Non-pigmented ciliary epithelial cell (primary cell): ENCODE measurements at places on chromosomes 3 and 15.

DNA sequence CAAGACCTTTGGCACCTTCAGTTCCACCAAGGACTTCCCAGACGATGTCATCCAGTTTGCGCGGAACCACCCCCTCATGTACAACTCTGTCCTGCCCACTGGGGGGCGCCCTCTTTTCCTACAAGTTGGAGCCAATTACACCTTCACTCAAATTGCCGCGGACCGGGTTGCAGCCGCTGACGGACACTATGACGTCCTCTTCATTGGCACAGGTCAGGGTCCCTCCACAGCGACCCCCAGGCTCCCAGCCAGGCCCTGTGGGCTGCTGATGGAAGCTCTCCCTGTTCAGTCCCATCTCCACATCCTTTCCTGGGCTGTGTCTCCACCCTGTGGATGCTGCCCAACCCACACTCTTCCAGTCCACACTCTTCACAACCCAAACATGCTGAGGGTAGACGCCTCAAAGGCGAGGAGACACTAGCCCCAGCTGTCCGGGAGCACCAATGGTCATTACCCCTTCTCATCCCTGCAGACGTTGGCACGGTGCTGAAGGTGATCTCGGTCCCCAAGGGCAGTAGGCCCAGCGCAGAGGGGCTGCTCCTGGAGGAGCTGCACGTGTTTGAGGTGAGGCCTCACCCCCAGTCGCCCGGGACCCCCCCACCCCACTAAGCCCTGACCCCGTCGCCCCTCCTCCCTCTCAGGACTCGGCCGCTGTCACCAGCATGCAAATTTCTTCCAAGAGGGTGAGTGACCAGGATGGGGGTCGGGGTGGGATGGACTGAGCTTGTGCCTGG is 4.3 kb upstream of the LSMEM2 start:
- DNase-seq = no peak

DNA sequence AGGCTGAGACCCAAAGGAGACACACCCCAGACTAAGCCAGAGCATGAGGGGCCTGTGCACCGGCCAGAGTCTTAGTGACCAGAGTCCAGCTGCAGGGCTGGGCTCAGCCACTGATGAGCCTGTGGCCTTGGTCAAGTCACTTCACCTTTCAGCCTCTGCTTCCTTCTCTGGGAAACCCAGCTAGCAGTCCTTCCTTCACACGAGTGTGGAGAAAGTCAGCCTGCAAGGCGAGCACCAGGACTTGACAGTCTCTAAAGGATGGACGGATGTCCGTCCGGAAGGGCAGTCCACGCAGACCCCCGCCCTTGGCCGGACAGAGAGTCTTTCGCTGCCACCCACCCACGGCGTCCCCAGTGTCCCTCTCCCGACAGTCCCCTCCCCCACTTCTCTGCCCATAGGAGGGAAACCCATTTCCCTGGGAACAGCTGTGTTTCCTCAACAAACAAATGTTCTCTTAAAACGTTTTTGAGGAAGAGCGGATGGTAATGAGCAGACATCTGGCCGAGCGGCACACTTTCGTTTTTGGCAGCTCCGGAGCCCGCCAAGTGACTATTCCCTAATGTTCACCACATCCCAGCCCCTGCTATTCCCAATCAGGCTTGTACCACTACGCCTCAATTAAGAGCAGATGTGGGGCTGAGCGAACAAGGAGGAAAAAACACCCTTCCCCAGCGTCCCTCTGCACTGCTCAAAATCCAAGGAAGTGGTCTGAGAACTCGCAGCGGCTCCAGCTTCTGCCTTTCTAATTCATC is 129.1 kb upstream of the SMAD3 start:
- no peak for DNase-seq

DNA sequence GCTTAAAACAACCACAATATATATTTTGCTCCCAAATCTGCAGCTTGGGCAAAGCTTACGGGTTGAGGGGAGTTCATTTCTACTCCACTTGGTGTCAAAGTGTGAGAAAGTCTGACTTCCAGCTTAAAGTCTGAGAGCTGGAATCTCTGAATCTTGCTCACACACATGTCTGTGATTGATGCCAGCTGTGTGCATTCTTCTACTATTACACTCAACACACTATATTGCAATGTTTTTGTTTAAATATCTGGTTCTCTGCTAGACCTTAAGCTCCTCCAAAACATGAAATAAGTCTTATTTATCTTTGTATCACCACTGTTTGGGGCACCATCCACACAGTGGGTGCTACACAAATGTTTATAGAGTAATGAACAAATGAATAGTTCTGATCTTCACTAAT is 36.7 kb upstream of the SECISBP2L start:
- peak; percentile 57 for DNase-seq

DNA sequence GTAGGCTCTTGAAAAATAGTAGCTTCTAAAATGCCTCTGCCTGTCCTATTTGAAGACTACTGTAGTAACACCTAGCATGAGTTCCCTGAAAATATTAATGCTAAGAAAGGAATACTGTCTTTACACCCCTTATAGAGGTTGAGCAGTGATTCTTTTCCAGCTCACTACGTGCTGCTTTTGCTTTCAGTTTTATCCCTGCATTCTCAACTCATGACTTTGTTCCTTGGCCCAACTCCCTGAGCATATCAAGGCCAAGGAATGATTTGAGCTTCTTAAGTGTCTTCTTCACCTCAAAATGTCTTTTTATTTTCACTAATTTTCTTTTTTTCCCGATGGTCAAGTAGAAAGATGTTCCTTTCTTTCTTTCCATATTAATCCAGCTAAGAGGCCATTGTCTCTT is 16.5 kb upstream of the P2RY13 start:
- peak; percentile 34 for DNase-seq

DNA sequence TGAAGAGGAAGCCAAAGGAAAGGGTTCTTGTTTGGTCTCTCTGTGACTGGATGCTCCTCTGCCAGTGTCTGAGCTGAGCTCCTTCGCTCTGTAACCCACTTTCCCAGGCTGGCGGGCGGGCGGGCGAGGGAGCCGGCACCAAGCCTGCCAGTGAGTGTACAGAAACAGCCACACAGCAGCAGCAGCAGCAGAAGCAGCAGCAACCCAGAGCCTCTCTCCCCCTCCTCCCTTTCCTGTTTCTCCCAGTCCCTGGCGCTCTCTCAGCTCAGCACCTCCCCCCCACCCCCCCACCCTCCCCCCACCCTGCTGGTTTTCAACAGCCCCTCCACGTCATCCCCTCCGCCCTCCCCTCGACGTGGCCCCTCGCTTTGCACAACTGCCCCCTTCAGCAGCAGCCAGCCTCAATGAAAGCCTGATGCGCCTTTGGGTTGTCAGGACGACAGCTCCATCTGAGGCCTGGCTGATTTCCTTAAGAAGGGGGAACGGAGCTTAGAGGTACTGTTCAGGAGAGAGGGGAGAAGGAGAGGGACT is at the start of gene LSAMP:
Gene LSAMP (minus strand): TSS at position 177 of the 531 bp plus-strand sequence.
- no peak for DNase-seq

GRCh38 chr15:98955331-98955730 is 52.3 kb downstream of the PGPEP1L start:
- no peak for DNase-seq

DNA sequence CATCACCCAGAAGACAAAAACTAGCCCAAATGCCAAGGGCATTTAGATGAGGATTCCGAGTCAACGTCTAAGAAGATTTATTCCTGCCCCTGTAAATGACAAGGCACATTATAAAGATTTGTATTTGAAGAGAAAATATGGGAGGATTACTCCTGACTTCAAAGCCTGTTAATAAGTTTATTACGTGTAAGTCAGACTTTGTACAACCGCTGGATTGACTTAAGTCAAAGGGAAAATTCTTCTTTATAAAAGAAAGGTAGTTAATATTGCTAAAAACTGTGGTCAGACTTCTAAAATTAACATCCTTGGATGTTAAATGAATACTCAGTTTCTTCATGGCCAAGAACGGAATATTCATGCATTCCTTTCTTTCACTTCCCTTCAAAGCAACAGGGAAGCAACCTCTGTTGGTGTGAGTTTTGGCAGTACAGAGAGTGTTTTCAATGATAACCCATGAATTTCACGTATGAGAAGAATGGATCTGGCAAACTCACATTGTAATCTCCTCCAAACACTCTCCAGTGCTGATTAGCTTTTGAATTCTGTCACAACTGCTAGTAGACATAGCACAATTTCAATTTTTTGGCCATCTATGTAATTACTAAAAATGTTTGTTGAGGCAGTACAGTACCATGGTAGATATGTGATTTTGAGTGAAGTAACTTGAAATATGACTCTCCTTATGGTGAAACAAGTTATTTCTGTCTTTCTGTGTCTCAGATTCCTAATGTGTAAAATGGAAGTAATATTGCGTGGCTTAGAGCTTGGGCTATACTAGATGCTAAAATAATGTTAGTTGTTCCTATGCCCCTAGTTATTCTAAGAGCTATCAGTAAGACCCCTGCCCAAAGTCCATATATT is 62.0 kb downstream of the PLD1 start:
- DNase-seq = no peak

DNA sequence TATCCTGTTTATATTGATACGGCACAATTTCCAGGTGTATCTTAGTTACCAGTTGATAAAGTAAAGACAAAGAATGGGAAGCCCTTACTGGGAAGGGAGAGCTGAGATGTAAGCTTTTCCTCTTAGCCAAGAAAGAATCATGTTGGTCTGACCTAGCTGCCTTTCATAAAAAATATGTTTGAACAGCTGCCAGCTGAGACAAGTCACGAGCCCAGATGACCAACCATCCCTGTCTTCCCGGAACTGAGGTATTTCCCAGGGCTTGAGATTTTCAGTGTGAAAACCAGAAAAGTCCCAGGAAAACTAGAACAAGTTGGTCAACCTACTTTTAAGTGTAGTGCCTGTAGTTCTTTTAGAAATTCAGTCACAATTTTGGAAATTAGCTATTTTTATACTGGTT is 3.6 kb upstream of the MYH15 start:
- DNase-seq = no peak

DNA sequence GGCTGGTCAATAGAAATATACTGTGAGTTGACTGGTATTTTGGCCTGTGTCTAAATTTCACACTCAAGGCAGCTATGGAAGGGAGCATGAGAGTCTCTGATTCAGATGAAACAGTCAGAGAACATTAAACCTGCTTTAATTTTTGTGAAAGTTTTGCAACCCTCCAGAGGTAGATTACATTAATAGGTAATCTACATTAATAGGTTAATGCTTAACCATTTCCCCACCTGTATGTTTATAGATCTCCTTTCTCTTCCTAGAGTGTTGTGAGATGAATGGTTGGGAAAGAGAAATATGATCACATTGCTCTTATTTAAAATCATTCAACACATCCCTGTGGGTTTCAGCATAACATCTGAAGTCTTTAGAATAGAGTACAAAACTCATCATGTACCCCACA is 586.9 kb upstream of the DPPA4 start:
- no peak for DNase-seq

DNA sequence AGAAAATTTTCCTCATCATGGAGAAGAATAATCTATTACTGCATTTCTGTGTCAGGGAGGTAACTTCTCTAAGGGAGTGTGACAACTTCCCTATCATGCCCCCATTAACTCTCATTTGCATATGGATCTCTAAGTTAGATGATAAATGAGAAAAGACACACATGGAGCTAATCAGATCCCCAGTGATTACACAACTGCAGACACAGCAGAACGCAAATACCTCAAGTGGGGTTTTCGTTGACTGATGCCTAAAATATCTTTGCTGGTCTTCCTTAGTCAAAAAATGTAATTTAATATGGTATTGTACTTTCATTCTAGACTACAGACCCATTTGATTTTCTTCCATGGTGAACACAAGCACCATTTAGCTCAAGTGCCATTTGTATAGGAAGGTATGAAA is 630.5 kb downstream of the TBL1XR1 start:
- DNase-seq = no peak

- no peak for DNase-seq
These were observed 30.2 kb upstream of the LHFPL4 start for GRCh38 chr3:9583792-9584191.

DNA sequence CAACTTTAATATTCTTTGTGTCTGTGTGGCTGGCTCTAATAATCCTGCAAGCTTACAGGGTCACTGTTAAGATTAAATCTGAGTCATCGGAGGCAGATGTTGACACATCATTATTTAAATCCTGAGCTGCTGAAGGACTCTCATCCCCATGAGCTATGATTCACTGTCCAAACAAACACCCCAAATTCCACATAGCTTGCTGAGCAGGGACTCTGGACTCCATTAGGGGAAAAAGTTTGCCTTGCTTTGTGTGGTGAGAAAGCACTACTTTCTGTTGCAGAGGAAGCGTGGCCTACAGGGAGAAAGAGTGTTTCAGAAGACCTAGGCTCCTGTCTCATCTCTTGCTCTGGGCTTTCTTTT is 213.7 kb downstream of the PDCD6IP start:
- peak; percentile 97 for DNase-seq

- no peak for DNase-seq
These were observed 15.1 kb upstream of the ZBTB47 start for GRCh38 chr3:42638339-42638842.

DNA sequence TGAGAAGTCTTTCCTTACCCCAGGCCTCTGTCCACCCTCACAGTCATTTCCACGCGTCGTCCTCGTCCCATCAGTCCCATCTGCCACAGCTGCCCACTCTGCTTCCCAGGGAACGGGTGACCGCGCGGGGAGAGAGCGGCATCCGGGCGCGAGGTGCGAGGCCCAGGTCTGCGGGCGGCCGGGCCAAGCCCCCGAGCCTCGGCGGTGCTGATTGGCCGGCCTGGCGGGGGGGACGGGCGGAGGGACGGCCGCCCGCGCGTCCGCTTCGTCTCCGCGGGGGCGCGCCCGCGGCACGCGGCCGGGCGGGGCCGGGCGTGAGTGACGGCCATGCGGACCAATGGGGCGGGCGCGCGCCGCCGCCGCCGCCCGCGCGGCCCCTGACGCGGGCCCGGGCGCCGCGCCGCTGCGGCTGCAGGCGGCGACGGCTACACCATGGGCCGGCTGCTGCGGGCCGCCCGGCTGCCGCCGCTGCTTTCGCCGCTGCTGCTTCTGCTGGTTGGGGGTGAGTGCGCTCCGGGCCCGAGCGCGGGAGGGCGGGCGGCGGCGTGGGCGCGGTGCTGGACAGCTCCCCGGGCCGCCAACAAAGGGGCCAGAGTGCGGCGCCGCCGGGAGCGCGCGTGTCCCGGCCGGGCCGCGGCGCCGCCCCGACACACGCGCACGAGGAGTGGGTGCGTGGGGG is at the start of gene PODXL2:
Gene PODXL2 (plus strand): TSS at position 398 of the 679 bp plus-strand sequence. CDS start 35 bp downstream, at position 433.
- no peak for DNase-seq

DNA sequence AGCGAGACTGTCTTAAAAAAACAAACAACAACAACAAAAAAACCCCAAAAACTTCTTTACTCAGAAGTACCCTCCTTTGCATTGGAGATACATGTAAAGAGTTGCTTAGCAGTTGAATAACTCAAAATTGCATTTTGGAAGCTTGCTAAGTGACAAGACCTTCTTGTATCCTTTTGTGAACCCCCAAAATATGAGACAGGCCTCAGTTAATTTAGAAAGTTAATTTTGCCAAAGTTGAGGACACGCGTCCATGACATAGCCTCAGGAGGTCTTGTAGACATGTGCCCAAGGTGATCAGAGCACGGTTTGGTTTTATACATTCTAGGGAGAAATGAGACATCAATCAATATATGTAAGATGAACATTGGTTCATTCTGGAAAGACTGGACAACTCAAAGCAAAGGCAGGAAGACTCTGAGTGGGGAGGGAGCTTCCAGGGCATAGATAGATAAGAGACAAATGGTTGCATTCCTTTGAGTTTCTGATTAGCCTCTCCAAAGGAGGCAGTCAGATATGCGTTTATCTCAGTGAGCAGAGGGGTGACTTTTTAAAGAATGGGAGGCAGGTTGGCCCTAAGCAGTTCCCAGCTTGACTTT is 1.7 kb upstream of the ARF4 start:
- DNase-seq = no peak

- no peak for DNase-seq
These were observed 2.6 kb upstream of the IL20RB start for GRCh38 chr3:136954980-136955780.
